ENCODE measurements at places on chromosomes 16 and 17.

- peak; percentile 58 for DNase-seq
Observed at GRCh38 chr16:79897453-79898146, 297.1 kb upstream of the MAF start.

DNA sequence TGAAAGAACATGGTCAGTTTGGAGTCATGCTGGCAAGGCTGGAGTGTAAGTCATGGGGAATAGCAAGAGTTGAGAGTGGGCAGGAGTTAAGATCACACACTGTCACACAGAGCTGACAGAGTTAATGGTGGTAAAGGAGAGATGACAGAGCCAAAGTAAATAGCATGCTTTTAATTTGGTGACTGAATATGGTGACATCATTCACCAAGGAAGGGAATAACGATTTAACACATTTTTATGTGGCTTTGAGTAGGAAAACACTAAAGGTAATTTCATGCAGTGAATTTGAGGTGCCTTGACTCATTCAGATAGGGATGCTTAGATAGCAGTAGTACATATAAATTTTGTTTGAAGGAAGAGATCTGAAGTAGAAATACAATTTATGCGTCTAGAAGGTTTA, 42.1 kb downstream of the SYNRG start:
- DNase-seq, result no peak

DNA sequence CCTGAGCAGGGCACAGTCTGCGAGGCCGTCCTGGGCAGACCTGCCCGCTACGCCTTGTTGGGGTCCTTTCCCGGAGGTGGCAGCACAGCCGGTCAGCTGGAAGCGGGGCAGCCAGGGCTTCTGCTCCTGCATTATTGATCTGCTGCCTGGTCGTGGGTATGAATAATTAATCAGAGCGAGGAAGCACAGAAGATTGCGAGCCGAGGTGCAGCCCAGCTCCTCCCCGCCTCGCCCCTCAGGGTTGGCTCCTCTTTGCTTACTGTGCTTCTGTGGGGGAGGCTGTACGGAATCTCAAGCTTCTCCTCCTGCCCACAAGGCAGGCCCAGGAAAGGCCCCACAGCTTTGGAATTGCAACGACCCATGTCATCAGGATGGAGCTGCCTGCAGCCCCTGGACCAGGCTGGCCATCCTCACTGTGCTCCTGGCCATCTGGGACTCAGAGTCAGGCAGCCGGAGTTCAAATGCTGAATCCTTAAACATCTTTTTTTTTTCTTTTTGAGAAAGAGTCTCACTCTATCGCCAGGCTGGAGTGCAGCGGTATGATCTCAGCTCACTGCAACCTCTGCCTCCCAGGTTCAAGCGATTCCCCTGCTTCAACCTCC, 25.6 kb downstream of the TRARG1 start:
- no peak for DNase-seq

GRCh38 chr16:56234737-56235136, 43.4 kb downstream of the GNAO1 start:
- no peak for DNase-seq

GRCh38 chr17:73598212-73598611, 46.0 kb downstream of the SDK2 start:
- no peak for DNase-seq

- no peak for DNase-seq
Observed at GRCh38 chr16:48965386-48965785, 316.3 kb downstream of the CBLN1 start.

- no peak for DNase-seq
Observed at GRCh38 chr16:86953631-86954391, 363.4 kb downstream of the C16orf95 start.

GRCh38 chr17:73030501-73030921, 62.0 kb downstream of the SLC39A11 start:
- DNase-seq, result peak; percentile 19

- DNase-seq, result no peak
Observed at GRCh38 chr17:40561294-40561870, 3.9 kb downstream of the CCR7 start.

DNA sequence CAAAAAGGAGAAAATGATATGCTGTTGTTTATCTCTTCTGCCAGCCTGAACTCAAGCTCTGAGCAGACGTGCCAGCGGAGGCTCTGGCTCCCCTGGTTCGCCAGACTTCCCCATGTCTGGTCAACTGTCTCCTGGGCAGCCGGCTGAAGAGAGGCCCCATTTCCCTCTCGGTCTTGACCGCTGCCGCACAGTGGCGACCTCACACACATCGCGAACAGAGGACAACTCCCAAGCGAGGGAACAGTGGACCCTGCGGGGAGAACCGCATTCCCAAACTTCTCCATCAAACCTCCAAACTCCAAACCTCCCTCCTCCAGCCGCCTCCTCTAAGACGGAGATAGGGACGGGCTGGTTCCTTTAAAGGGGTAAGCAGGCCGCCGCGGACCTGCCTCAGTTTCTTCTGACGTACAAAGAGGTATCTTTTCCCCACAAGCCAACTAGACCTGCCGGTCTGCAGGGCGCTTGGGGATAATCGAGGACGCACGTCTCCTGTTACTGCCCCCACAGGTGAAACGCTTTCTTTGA, 24.9 kb upstream of the RFFL start:
- peak; percentile 60 for DNase-seq

- no peak for DNase-seq
Observed at GRCh38 chr17:79192503-79193351, 118.1 kb downstream of the ENGASE start.

DNA sequence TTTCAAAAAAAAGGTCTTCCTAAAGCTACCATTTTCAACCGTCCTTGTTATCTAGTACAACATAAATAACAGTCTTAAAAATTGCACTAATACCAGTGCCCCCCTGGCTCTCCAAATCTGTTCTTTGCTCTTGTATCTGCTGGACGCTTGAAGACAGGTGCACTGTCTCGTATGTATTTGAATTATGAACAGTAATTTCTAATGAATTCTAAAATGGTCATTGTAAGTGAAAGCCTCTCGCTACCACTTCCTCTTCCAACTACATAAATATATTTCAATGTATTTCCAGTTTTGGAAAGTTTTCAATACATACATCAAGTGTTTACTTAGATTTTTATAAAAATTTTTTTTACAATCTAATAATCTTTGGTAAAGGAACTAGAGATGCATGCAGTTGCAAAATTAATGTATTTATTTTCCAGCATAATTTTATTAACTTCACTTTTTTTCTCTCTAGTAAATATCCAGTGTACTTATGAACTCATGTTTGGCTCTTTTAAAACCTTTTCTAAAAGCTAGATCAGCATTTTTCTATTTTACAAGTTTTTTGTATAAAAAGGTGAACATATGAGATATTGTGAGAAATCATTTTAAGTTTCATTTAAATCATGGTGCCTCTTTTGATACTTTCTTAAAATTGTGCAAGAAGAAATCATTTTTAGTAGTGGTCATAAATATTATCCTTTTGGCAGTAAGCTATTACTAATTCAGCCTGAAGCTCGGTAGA, 31.0 kb downstream of the ERCC4 start:
- DNase-seq, result no peak

DNA sequence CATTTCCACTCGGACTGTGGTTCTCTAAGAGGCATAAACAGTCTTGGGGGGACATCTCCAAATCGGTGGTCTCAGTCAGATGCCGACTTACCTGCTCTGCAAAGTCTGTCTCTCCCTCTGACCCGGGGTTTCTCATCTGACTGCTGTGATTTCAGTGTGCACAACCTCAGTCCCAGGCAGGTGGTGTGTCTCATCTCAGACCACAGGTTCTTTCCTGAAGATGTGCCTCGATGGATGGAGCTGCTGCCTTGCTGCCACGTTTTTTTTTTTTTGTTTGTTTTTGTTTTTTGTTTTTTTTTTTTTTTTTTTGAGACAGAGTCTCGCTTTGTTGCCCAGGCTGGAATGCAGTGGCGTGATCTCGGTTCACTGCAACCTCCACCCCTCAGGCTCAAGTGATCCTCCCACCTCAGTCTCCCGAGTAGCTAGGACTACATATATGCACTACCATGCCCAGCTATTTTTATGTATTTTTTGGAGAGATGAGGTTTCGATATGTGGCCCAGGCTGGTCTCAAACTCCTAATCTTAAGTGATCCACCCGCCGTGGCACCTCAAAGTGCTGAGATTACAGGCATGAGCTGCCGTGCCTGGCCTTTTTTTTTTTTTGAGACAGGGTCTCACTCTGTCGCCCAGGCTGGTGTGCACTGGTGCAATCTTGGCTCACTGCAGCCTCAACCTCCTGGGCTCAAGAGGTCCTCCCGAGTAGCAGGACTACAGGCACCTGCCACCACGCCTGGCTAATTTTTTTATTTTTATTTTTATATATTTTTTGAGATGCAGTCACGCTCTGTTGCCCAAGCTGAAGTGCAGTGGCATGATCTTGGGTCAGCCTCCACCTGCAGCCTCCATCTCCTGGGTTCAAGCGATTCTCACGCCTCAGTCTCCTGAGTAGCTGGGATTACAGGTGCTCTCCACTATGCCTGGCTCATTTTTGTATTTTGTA, 15.4 kb downstream of the SPIRE2 start:
- no peak for DNase-seq

DNA sequence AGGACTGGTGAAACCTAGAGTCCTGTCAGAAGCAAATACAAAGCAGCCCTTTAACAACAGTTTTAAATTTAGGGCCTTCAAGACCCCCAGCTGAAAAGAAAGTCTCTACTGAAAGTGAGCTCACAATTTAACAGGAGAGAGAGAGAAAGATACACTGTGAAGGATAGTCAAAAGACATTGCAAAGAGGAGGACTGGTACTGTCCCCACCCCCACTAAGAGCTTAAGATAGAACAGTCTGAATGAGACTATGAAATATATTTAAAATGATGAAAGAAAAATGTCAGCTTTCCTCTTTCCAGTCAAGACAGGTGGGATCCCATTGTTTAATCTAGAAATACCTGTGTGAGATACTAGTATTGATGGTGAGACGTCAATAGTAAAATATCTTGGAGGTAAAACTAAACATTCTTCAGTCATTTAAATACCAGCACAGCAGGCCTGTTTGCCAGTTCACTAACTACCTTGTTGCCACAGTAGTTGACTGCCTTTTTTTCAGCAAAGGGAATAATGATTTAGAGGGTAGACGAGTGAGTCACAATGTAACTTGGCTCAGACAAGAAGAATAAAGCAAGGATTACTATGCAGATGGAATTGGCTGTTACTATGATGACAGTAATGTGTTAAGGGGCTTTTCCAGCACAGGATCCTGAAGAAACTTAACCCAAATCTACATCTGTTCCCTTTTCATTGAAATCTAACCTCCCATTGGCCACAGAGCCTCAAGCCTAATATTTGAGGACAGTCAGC, 47.2 kb upstream of the RASL10B start:
- no peak for DNase-seq

- no peak for DNase-seq
Observed at GRCh38 chr17:81386646-81387099, 8.6 kb upstream of the BAHCC1 start.

- DNase-seq, result peak; percentile 60
Observed at GRCh38 chr17:80791758-80792284, 199.8 kb upstream of the CHMP6 start.

GRCh38 chr16:72666267-72666666, 381.7 kb downstream of the ZFHX3 start:
- no peak for DNase-seq

DNA sequence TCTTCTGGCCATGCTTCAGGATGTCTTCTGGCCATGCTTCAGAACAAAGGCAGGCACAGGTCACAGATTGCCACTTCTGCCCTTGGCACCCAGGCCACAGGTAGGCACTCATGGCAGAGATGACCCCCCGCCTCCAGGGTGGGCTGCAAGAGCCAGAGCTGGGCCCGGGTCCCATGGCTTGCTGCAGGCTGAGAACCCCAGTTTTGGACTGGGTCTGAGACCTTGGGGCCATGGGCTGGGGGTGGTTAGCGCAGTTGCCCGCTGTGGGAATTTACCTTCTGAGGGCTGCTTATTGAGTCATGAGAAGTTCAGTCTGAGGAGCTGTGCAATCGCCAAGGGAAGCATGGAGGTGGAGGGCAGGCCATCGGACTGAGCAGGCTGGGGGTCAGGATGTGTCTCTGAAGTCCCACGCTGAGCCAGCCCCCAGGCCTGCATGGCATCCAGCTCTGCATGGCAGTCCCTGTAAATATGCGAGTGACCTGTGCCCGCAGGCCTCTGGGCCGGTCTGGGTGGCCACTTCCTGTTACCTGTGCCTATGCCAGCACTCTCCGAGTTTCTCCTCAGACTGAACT, 1.7 kb downstream of the ANKRD13B start:
- DNase-seq, result no peak

- peak; percentile 64 for DNase-seq
Observed at GRCh38 chr17:10295728-10296343, 77.0 kb downstream of the MYH13 start.

DNA sequence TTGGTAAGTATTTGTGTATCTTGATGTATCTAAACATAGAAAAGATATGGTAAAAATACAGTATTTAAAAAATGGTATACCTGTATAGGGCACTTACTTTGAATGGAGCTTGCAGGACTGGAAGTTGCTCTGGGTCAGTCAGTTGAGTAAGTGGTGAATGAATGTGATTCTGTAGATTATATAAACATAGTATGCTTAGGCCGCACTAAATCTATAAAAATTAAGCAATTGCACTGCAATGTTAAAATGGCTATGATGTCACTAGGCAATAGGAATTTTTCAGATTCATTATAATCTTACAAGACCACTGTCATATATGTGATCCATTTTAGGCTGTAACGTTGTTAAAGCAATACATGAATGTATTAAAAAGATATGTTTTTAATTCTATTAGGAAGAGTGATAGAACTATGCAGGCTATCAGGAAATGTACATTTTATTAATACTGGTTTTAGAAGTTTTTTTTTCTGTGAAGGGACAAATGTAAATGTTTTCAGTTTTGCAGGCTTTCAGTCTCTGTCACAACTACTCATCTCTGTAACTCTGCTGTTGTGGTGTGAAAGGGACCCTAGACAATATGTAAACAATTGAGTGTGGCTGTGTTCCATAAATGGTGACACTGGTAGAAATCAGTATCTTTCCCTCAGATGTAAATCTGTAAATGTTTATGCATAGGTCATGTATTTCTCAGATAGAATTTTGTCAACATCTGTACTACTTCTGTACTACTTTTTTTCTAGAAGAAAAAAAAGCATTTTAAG, 10.5 kb downstream of the CBFB start:
- DNase-seq, result no peak

- DNase-seq, result no peak
Observed at GRCh38 chr16:53925526-53925925, 221.6 kb downstream of the FTO start.

DNA sequence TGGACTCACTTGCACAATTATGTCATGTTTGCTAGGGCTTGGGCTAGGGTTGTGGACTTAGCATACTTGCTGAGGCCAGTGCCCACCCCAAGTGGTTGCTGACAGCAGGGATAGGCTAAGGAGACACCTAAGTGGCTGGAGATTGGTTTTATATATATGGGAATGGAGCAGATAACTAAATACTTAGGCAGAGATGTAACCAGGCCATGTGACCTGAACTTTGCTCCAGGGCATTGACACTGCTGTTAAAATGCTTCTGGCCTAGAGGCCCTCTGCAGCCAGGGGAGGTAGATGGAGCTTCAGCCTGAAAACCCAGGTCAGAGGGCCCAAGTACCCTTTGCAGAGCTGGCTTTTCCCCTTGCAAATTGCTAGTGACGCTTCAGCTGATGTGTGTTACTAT, 1.4 kb upstream of the ITGB3 start:
- DNase-seq, result no peak

Measured in colonic mucosa (tissue), 4 donors.